ENCODE measurements at places on chromosomes 3 and 15.

GRCh38 chr15:90691982-90692773, 25.0 kb upstream of the BLM start:
- no peak for DNase-seq

- no peak for DNase-seq
Observed at GRCh38 chr3:60703956-60704736, 547.1 kb downstream of the FHIT start.

GRCh38 chr3:112639455-112640225, 1.3 kb downstream of the CCDC80 start:
- no peak for DNase-seq

GRCh38 chr3:182787302-182788036, 5.8 kb upstream of the ATP11B start:
- DNase-seq = no peak

DNA sequence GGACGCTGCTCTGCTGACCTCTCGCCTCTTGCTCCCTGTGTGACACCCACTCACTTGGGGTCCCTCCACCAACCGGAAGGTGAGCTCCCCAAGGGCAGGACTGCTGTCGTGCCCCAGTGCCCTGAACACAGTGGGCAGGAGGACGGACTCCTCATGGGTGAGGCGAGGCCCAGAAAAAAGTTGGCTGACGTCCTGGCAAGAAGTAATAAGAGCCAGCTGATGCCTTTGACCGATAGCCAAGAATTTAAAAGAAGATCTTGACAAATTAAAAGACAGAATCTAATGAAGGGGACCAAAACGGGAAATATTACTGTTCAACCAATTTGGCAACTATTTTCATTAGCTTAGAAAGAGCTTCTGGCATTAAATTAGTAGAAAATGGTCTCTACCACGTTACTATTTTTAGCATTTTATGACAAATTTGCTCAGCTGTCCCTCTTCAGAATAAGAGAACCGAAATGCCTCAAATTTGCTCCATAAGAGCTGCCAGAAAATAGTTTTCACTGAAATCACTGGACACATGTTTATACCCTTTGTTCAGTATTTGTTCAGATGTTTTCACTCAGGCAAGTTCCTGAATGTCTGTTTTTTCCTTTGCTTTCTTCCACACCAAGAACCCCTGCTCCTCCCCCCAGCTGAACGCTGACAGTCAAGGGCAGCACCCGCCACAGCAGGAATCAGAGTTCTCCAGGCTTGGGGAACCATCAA, 60.5 kb downstream of the XXYLT1 start:
- DNase-seq = no peak

DNA sequence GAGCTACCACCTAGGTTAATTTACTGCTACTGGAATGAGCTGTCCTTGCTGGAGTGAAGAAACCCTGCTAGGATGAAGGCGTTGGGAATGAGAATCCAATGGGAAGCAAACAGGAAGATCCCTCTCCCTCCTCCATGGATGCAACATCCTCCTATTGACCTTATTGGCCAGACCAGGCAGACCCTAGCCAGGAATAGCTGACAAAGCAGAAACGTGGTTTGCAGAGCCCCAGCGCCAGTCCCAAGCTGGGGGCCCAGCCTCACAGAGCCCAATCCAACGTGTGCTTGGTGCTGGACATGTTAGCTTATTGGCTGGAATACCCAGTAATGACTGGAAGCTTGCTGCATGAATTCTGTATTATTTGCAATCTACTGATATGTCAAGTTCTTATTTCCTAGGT, 273.1 kb downstream of the LRTM1 start:
- DNase-seq = no peak

- no peak for DNase-seq
Observed at GRCh38 chr3:31724651-31725050, 191.9 kb downstream of the STT3B start.

GRCh38 chr15:59501597-59501996, 63.6 kb downstream of the FAM81A start:
- peak; percentile 67 for DNase-seq

GRCh38 chr3:60158035-60158434, 1093.2 kb downstream of the FHIT start:
- no peak for DNase-seq

DNA sequence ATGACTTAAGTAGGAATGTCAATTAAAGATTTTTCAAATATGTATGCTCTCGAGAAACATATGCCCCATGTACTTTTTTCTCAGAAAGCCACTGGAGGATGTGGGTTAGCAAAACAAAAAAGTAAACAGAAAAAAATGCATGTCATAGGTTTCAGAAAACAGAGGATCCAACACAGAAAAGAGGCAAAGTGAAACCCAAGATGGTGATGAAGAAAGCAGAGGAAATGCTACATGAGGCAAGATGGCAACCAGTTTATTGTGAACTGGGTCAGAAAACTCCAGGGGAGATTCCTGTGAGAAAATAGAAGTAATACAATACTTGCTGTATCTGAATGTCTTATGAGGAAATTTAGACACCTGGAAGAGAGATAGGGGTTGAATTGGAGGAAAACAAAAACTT, 30.8 kb upstream of the EOMES start:
- DNase-seq = no peak

DNA sequence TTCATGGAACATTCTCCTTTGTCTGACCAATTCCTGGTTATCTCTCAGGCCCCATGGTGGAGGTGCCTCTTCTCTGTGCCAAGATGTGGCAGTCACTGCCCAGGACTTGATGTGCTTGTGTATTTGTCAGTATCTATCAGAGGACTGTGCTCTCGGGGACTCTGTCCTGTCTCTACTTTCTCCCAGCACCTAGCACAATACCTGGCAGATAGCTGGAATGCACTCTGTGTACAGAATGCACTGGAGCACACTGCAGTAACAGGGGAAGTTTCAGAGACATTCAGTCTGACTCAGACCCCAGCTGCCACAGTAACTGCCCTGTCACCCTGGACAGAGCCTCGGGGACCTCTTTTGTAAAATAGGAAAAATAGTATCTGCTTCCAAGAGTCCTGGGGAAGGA, 34.6 kb upstream of the SV2B start:
- no peak for DNase-seq

DNA sequence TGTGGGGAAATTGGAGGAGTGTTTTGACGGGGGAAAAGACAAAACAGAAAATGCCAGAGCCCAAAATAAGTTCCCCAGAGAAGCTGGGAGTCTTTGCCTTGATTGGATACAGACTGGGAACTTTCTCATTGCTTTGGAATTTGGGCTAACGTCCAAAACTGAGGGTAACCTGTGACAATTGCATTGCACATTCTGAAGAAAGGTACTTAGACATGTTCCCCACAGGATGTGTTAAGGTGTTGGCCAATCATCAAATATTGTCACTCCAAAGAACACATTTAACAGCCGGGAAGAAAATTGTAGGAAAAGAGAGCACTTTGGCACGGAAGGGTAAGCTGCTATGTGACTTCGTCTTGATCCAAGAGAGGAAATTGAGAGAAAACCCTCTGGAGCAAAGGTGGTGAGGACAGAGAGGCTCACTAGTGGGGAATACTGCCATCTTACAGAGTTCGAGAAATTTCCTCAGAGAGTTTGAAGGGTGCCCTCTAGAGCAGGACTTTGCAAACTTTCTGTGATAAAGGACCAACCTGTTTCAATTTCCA, 619.5 kb upstream of the TBL1XR1 start:
- no peak for DNase-seq

DNA sequence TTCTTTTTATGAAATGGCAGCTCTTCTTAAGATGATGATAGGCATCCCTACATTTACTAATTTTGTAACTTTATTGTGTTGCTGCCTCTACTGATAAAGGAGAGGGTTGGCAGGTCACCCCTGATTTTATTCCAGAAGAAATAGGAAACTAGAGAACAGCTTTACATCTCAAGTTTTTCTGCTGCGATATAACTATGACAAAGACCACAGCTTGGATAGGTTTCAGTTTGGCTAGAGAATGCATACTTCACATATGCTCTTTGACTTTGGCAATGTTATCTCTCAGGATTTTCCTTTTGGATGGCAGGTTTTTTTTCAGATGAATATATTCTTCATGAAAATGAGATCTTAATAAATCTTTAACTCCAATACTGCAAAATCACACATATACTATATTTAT, 395.3 kb upstream of the GOLIM4 start:
- DNase-seq = no peak

DNA sequence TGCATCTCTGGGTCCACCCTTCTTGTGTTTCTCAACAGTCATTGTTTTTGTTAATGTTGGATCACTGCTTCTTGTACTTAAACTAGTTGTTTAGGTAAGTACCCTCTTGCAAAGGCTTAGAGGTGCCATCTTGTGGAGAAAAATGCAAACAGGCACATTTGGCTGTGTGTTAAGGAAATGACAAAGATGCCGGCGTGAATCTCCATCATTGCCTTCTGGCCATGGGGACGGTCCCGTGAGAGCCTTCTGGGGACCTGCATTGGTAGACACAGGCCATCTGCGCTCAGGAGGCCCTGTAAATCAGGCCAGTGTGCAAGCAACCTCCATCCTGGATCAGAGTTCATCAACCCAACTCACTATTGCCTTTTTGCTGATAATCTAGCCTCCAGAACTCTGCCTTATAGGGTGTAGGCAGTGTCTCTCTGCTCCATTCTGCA, 158.6 kb upstream of the NR2E3 start:
- peak; percentile 9 for DNase-seq

Data from suppressor macrophage (primary cell).